ENCODE measurements at places on chromosomes 7 and 10.

DNA sequence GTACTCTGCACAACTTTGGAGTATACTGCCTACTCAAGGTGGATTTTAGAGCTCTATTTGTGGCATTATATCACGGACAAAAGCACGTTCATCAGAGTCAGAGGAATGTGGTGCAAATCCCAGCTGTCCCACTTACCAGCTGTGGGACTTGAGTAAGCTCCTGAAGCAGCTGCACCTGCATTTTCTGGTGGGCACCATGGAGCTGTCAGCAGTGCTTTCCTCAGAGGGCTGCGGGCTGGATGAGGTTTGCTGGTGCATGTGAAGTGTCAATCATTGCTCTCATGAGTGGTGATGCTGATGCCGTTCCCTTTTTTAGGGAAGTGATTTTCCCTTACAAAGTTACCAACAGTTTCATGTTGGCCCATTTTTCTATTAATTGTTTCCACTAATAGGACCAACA lies 53.4 kb downstream of the EGFR start:
- DNase-seq: no peak

DNA sequence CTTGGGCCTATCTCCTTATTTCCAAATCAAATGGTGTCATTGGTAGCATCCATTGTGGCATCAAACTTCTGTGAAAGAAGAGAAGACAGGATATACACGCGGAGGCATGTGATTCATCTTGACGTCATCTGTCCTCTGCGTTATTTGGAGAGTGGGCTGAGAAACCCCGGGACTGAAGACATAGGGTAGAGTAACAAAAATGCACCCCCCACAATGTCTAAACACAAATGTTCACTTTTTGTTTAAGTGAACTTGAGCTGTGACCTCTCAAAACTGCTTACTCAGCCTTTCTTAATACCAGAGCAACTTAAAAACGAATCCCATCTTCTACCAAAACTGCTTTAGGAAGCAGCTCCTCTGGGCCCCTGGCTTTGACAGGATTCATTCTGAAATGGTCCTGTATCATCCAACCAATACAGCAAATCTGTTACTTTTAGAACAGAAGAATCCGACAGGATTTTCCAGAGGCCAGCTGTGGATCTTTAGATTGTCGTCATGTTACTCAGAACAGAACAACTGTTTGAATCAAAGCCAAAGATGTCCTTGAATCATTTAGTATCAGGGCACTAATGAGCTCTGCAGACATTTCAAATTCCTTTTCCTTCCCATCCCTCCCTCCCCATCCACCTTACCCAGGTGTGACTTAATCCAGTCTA lies 438.1 kb downstream of the SUGCT start:
- DNase-seq: no peak

GRCh38 chr10:42652858-42653257 lies 14.5 kb upstream of the ZNF33B start:
- no peak for DNase-seq

GRCh38 chr10:111954386-111954785 lies 229.2 kb downstream of the GPAM start:
- no peak for DNase-seq

DNA sequence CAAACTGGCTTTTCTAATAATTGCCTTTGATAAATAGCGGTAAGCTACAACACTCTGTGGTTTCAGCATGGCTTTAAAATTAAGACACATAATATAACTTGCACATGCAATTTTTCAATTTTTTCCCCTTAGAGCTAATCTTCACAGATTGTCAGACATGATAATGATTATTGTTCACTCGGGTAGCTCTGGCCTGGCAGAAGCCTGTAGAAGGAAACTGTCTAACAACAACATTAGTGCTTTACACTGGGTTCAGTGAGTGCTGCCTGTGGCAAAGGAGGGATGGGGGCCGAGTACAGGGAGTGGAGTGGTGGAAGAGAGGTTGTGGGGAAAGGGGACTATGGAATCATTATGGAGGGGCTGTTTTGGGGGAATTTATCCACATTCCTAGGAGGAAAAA lies 67.2 kb upstream of the AUTS2 start:
- no peak for DNase-seq

- no peak for DNase-seq
Observed at GRCh38 chr7:46586406-46586805, 665.3 kb upstream of the IGFBP3 start.

DNA sequence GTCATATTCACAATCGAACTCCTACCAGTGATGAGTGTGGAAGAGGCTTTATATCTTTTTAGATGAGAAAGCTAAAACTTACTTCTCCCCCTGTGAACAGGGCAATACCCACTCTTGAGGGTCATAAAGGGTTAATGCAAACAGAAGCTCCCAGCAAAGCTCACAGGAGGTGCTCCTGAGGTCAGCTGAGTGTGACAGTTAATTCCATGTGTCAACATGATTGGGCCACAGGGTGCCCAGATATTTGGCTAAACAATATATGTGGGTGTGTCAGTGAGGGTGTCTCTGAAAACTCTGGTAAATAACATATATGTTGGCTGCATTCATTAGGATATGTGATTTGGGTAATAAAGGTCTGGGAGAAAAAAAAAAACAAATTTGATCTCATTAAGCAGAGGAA lies 86.0 kb downstream of the HIP1 start:
- DNase-seq: no peak

GRCh38 chr7:123022576-123022975 lies 27.1 kb upstream of the TAS2R16 start:
- no peak for DNase-seq

DNA sequence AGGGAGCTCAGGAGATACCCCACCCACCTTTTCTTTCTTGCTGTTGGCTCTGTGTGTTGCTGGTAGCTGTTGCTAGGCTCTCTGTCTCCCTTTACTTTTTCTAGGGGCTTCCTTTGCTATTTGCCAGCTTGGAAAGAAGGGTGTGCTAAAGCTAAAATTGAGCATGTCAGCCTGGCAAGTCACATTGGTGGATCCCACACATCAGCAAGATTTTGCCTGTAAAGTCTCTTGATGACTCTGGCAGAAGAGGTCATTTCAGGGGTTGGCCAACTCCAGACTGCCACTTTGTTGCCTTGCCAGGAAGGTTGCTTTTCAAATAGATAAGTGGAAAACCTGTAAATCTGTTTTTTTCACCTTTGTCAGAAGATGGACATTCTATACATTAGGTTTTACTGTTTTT lies 9.9 kb downstream of the CCNY start:
- no peak for DNase-seq

GRCh38 chr7:124570558-124570957 lies 195.0 kb downstream of the GPR37 start:
- no peak for DNase-seq

- no peak for DNase-seq
Observed at GRCh38 chr10:123563581-123563855, 102.6 kb upstream of the GPR26 start.

DNA sequence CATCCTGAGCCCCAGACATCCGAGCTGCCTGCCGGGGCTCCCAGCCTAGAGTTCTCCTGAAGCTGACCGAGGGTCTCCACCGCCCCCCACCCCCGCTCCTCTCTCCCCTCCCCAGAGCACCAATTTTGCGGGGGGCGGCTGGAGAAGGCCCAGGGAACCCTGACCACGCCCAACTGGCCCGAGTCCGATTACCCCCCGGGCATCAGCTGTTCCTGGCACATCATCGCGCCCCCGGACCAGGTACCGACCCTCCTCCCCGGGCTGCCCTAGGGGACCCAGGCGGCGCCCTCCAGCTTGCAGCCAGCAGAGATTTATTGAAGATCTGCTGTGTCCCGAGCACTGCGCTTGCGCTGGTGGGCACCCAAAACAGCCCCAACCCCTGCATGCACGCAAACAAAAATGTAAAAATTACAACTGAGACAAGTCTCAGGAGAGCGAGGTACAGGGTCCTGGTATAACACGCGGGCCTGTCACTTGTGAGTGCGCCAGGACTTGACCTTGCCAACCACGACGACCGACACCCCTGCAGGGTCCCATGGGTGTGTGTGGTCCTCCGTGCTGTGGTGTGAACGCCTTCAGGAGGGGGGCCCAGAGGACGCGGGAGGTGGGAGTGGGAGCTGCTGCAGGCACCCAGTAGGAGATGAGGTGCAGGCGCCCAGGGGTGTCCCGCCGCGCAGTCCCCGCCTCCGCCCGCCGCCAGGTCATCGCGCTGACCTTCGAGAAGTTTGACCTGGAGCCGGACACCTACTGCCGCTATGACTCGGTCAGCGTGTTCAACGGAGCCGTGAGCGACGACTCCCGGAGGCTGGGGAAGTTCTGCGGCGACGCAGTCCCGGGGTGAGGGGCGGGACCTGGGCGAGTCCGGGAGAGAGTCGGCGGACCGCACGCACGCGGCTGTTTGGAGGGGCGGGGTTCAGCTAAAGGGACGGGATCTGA lies 3.1 kb downstream of the PCOLCE start:
- DNase-seq: no peak

GRCh38 chr7:46741938-46742540 lies 821.0 kb upstream of the IGFBP3 start:
- no peak for DNase-seq

DNA sequence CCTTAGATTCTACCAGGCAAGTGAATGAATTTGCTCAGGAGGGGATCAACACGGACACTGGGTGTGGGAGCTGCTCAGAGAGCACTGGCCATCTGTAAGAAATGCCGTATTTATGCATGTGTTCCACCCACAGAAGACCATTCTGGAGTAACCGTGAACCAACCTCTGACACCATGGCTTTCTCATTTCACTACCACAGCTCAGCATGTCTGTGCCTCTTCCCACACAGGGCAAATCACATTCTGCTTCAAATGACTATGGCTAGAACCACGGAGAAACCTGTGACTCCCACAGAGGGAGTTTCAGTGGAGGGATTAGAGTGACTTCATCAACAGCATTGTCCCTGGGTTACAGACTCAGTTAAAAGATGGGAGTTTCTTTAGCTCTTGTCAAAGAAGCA lies 893.4 kb downstream of the XPNPEP1 start:
- DNase-seq: no peak

DNA sequence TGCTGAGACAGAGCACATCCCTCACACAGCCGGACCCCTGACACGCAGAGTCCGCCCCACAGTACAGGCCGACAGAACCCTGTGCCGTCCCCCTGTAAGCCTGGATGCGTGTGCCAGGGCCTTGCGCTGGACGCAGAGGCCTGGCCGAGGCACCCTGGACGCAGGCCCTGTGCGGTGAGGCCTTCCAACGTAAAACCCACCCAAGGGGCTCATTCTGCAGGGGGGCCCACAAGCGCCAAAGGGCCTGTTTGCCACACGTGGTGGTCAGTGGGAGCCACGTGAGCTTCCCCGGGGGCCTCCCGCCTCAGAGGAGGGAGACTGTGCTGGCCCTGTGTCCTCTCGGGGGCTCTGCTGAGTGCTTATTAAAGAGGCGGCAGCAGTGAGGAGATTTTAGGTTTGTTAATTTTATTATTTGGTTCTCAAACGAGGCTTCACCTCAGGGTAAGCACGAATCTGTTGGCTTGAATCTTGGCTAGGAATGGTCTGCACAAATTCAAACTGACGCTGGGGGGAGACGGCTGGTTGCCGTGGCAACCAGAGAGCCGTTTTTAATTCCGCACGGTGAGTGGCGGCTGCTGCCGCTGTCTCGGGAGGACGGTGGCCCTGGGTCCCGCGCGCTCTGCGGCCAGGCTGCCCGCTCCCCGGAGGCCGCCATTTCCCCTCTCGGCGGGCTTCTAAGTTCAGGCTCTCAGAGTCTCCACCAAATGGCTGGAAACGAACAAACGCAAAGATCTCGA lies 4.9 kb upstream of the ADGRA1 start:
- DNase-seq: no peak

DNA sequence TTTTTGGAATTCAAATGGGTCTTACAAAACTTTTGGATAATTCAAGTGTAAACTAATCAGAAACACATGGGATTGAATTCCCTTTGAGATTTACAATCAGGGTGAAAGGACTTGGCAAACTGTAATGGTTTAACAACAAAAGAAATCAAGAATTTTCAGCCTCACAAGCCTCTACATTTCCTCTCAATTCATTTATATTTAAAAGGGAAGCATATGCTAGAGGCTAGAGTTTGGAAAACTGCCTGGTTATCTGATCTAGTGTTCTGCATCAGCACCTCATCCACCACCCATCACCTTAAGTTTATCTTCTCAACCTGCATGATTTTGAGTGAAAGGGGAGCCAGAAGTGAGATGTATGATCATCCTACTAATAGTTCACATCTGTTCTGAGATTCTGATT lies 120.7 kb downstream of the TES start:
- DNase-seq: no peak

DNA sequence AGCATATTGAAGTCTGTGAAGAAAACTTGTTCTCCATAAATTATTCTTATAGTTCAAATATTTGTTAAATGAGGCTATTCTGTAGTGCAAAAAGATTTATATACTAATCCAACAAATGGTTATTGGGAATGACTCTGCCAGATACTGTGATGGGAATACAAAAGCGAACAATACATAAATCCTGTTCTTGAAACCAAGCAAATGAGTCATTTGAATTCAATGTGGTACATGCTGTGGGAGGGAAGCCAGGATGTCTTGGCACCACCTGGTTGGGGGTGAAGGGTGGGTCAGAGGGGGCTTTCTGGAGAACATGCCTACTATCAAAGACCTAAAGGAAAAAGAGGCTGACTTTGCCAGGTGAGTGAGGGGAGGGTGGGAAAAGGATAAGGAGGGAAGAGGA lies 594.2 kb downstream of the CALN1 start:
- no peak for DNase-seq

DNA sequence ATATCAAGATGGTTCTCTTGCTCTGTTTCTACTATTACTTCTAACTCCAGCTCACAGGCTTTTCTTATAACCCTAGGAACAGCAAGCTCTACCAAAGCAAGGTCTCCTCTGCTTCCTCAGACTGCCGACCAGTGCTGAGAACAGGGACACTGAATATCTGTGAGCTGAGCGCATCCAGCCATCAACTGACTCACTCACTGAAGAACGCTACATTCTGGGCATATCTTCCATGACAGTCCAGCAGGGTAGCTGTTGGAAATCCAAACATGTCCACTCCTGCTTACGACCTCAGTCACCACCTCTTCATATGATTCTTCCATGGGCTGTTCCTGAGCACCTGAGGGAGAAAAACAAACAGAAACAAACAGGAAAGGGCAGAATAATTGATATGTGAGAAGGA lies 2.8 kb downstream of the ZNF32 start:
- no peak for DNase-seq

DNA sequence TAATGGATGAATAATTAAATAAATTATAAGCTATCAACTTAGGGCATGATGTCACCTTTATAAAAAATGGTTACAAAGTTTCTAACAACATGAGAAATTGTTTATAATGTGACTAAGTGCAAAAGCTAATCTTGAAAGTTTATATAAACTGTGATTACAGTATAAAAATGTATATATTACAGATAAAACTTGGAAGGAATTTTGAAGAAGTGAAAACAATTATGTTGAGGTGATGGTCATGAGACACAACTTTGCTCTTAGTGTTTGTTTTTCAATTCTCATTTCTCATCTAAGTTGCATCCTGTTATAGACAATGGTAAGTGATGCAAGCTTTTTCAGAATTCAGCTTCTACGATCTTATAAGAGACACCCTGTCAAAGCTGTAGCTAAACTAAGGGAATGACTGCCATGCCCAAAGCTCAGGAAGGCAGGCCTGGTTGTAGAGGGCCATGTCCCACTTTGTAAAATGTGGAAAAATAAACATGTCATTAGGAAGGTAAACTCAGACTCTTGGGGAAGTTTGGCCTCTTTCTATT lies 23.9 kb downstream of the MACC1 start:
- no peak for DNase-seq

Measured in NCI-H2107 (cell line).